Keratinocyte (primary cell): ENCODE measurements at places on chromosomes 1 and 21.

- DNase-seq = no peak
Observed at GRCh38 chr1:192657760-192658159, 21.8 kb downstream of the RGS13 start.

DNA sequence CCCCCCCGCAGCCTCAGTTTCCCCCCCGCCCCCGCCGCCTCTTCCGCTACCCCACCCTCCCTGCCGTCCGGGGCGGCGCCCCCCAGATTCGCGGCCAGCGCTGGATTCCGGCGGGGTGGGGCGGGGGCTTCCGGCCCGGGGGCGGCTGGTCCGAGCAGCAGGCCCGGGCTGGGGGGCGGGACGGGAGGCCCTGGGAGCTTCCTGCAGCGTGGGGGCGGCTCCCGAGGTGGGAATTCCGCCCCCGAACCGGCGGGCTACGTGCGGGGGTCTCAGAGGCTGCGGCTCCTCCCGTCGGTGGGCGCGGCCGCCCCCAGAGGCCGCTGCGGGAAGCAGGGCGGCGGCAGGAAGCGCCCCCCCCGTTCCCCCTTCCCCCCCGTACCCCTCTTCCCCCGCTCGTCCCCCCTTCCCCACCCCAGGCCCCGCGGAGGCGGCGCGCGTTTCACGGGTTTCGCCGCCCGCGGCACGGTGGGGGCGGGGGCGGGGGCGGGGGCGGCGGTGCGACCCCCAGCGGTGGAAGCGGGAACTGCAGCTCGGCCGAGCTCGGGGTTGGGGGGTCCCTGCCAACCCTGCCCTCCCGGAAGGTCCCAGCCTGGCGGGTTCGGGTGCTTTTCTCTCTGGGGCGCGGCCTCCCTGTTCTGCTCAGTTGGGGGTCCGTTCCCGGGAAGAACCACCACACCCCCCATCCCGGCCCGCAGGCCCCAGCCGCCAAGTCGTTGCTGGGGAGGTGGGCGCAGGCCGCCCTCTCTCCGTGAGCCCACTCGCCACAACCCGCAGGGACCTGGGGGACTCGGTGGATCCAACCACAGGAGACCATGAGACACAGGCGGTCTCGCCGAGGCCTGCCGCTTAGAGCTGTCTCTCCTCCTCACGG lies 76.3 kb downstream of the MORN1 start:
- DNase-seq = no peak

DNA sequence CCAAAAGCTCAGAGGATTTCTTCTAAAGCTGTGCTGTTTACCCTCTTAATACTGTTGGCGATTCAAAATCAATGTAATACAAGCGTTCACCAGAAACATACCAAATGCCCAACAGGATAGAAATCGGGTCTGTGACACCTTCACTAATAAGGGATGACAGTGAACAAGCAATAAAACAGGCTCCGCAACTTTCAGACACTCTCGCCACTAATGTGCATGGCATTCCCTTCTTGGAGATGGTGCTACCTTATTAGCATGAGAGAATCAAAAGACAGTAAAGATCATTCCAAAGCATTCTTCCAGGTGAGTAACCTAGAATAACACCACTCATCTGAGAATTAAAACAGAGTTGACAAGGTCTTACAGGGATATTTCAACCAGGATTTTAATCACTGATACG lies 367.1 kb downstream of the TTLL7 start:
- no peak for DNase-seq

GRCh38 chr1:153000294-153000693 lies 1.3 kb upstream of the SPRR3 start:
- DNase-seq = no peak
